ENCODE measurements at places on chromosomes 16 and 17. TPM values are rescaled to one million over a fixed set of nuclear protein-coding genes. Genes with fewer than 3 reads are reported as not detected.
A peak's percentile ranks its signal among the peaks of the same experiment; 100 is the strongest.

Gene TMC8
- total RNA-seq = 126 TPM

- no peak for DNase-seq
These were observed 104.0 kb upstream of the CCL2 start for GRCh38 chr17:34151102-34151501.

DNA sequence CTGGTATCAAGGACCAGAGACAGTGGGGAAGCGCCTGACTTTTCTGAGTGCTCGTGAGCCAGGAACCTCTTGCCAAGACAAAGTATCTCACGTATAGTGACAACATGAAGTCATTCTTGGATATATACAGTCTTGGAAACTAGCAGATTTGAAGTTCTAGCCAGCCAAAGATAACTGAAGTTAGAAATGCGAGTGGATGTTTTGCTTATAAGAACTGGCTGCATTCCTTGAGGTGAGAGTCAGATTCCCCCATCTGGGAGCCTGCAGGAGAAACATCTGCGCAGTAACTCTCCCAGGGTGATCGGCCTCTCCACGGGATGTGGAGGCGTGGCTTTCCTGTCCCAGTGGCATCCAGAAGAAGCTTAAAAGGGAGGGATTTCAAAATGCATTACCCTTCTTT is 89.8 kb downstream of the SHISA6 start:
- no peak for DNase-seq

DNA sequence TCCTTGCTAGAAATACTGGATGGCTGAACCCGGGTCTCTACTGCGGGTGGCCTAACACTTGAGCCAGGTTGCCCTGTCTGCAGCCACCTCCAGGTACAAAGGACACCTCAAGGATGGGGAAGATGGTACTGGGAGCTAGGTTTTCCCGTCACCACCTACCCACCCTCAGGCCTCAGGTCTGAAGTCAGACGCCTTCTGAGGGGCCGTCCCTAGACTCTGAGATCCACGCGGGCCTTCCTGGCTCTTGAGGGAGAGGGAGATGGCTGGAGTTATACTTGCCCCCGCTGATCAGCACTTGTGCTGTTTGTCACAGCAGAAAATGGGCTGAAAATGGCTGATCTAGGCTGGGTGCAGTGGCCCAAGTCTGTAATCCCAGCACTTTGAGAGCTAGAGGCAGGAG is 10.6 kb downstream of the TRPV3 start:
- peak; percentile 4 for DNase-seq

Gene ARMC7
- total RNA-seq = 15.9 TPM

- no peak for DNase-seq
These were observed 483 bp downstream of the LLGL2 start for GRCh38 chr17:75525806-75526554.

DNA sequence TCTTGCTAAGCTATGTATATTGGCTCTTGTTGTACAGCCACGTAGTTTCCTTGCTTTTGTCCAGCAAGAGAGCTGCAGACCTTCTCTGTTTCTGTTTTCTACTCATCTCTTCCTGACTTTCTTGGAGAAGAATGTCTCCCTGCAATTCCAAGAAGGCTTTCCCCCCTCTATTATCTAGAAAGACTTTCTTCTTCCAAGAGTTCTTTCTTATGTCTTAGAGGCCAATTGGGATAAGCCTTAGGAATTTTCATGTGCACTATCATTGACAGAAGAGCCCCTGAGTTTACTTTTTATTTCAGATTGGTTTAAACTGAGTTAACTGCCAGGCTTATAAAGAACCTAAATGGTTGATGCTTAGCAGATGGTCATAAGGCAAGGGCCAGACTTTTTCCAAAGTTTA is 9.0 kb downstream of the CAPNS2 start:
- no peak for DNase-seq

DNA sequence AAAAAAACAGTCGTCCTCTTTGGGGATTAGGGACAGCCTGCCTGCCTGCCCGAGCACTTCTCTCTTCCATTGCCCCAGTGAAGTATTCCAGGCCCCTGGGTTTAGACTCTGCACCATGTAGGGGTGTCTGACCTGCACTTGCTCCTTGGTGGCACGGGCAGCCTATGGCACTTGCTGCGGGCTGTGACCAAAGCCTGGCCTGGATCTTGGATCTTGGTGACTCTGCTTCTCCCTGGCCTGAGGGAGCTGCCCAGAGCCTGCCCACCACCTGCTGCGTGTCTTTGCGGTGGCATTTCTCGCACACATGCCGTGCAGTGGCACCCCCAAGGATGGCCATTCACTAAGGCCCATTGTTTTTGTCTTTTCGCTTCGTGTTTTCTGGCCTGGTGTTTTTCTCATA is 6.1 kb upstream of the STH start:
- DNase-seq = no peak

Gene ZNF469
- 1.7 TPM for total RNA-seq

DNA sequence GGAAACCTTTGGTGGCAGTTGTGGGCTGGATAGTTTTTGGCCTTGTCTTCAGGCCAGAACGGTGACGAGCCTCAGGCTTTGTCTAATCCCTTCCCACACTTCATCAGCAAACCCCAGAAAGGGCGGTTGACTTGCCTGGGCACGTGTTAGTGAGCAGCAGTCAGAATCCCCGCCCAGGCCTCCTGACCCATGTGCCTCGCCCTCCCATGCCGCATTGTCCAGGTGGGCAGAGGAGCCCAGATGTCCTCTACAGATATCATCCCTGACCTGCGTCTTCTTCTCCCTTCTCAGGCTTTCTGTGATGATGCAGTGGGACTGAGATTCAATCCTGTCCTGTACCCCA is 82.5 kb downstream of the OR1D5 start:
- no peak for DNase-seq

DNA sequence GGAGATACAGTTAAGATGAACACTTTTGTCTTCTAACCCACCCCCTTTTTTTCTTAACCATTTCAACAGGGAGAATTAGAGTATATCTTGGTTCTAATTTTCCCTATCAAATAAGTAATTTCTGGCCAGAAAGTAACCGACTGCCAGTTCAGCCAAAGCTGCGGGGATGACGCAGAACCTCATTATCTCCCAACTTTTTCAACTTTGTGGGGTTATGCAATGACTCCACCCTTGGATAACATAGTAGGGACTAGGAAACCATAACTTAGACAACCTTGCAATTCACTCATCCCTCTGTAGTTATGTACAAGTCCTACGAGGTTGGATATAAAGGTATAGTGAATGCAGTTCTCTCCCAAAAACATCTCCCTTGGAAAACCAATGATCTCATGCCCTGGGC is 184.0 kb downstream of the ZNF18 start:
- DNase-seq = no peak

GRCh38 chr16:25692742-25693508 is 1.2 kb downstream of the HS3ST4 start:
- no peak for DNase-seq

- peak; percentile 60 for DNase-seq
These were observed 11.4 kb downstream of the ZNF629 start for GRCh38 chr16:30775392-30776188.

DNA sequence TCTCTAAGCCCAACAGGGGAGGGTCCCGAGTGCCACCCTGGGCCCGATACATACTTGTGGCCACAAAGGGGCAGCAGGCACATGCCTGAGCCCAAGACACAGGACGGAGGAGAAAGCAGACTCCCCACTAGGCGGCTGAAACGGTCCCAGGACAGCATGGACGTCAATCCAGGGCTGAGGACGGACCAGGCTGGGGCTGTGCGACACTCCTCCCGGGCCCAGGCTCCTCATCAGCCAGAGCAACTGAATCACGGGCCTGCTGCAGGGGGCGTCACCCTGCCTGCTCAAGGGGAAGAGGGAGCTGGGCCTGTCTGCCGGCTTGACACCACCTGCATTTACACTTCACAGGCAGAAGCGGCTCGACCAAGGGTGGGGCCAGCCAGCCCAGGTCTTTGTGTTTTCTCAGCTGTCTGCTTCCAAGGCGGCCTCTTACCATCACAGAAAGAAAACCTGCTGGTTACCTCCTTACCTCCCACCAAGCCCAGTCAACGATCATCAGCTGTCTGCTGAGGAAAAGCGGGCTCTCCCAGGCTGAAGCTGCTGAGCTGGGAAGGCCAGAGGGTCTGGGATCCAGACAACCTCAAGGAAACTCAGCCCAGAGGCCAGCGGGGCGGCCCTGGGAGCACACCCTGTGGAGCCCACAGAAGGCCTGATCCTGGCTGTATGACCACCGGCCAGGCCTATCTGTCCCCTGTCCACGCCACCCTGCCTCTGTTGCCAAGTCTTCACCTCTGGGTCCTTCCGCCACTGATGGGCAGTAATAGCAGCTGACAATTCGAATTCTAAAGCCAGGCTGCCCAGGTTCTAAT is 26.4 kb downstream of the KIFC3 start:
- DNase-seq = no peak

DNA sequence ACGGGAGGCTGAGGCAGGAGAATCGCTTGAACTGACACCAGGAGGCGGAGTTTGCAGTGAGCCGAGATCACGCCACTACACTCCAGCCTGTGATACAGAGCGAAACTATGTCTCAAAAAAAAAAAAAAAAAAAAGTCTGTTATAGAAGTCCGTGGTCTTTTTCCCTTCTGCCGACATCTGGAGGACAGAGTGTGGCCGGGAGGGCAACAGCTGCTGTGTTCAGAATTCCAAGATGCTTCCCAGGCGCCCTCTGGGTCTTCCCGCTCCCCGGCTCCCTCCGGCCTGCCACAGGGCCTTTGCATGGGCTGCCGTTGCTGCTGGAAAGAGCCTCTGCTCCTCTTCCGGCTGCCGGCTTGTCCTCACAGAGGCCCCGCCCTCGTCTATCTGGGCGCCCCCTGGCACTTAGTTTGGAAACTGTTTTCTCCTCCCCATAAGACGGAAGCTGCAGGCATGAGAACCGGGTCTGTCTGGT is 2.4 kb upstream of the CACNA1H start:
- DNase-seq = no peak

DNA sequence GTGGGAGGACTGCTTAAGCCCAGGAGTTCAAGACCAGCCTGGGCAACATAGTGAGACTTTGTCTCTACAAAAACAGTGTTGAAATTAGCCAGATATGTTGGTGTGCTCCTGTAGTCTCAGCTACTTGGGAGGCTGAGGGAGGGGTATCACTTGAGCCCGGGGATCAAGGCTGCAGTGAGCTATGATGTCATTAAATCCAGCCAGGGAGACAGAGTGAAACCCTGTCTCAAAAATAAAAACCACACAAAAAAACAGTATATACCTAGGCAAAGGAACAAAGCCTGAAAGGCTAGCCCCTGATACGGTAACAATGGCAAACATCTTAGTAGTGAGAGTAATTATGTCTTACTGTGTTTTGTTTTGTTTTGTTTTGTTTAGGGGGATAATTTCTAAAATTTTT is 38.0 kb downstream of the TOM1L2 start:
- DNase-seq = no peak

GRCh38 chr16:30660424-30661261 is 2.4 kb downstream of the FBRS start:
- DNase-seq = peak; percentile 61

Gene KRTAP9-4
- not detected for total RNA-seq

DNA sequence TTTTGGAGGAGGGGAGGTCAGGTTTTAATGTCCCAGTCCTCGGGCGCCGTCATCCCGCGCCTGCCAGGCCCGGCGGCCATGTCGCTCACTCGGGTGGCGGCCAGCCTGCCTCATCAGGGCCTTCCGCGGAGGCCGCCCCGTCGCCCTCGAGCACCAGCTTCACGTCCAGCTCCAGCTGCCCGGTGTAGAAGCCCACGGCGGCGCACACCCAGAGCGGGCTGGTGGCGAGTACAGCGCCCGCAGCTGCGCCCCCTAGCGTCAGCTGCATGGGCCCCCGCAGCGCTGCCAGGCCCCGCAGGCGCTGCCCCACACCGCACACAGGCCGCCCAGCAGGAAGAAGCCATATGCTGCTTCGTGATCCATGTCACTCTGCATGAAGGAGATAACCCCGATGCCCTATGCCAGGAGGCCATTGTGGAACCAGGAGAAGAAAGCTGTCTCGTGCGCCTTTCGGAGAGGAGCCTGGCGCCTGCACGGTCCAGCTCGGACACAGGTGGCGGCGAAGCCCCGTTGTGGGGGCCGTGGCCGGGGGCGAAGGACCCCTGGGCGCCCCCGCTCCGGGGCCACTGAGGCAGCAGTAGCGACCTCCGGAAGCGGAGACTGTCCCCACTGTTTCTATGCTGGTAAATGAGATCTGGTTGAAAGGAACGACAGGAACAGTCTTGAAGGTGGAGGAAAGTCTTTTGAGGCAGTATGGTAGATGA is 9.6 kb downstream of the AP2B1 start:
- no peak for DNase-seq

Gene KRTAP1-5
- total RNA-seq = not detected

GRCh38 chr17:51653878-51654277 is 393.5 kb downstream of the UTP18 start:
- no peak for DNase-seq

Gene PIRT
- total RNA-seq = not detected

- no peak for DNase-seq
These were observed 181.6 kb downstream of the TMEM132E start for GRCh38 chr17:34760931-34761495.

Gene MRPS7
- total RNA-seq = 102 TPM

- DNase-seq = no peak
These were observed 41.8 kb upstream of the PEMT start for GRCh38 chr17:17633310-17633709.

DNA sequence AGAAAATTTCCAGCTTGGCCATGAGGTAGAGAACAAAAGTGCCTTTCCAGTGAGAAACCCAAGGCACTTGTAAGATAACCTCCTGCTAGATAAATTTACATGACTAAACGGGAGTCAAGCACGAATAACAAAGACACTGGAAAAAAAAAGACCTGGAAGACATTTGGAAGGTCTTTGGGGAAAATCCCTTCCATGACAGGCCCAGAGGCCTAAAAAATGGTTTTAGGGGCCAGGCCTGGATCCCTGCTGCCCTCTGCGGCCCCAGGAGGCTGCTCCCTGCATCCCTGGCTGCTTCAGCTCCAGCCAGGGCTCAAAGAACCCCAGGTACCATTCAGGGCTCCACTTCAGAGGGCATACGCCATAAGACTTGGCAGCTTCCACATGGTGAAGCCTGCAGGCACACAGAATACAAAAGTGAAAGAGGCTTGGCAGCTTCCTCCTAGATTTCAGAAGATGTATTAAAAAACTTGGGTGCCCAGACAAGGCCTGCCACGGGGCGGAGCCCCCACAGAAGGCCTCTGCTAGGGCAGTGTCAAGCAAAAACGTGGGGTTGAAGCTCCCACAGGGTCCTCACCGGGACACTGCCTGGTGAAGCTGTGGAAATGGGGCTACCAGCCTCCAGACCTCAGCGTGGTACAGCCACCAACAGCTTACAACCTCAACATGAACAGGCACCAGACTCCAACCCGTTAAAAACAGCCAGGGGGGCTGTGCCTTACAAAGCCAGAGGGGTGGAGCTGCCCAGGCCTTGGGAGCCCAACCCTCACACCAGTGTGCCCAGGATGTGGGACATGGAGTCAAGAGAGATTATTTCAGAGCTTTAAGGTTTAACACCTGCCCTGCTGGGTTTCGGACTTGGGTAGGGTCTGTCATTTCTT is 77.1 kb downstream of the SDK2 start:
- no peak for DNase-seq

Gene ORAI3
- 8.5 TPM for total RNA-seq
